IgD-negative memory B cell (primary cell): ENCODE measurements at places on chromosomes 12 and 14. TPM values are rescaled to one million over a fixed set of nuclear protein-coding genes. Genes with fewer than 3 reads are reported as not detected.

Gene PLEKHD1
- polyA plus RNA-seq = 0.11 TPM

Gene MPHOSPH9
- polyA plus RNA-seq = 20.0 TPM

Gene NEUROD4
- not detected for polyA plus RNA-seq

Gene AMDHD1
- 2.7 TPM for polyA plus RNA-seq

Gene ADIPOR2
- polyA plus RNA-seq = 2.9 TPM

Gene CELA1
- polyA plus RNA-seq = 0.58 TPM

Gene ISM2
- not detected for polyA plus RNA-seq

Gene DLGAP5
- polyA plus RNA-seq = not detected
